ENCODE measurements at places on chromosomes 3 and 15.

- DNase-seq: no peak
These were observed 2.7 kb downstream of the EOMES start for GRCh38 chr3:27719314-27720003.

DNA sequence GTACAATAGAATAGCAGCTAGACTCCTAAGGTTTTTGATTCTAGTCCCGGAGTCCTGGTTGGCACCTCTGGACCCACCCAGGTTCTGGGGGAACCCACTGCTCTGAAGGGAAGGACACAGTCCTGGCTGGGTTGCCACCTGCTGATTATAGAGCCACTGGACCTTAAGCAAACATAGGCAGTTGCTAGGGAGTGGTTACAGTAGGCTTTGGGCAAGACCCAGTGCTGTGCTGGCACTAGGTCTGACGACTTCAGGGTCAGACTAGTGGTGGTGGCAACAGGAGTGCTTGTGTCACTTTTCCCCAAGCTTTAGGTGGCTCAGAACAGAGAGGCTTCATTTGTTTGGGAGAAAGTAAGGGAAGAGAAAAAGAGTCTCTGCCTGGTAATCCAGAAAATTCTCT lies 109.8 kb upstream of the C3orf80 start:
- DNase-seq: no peak

DNA sequence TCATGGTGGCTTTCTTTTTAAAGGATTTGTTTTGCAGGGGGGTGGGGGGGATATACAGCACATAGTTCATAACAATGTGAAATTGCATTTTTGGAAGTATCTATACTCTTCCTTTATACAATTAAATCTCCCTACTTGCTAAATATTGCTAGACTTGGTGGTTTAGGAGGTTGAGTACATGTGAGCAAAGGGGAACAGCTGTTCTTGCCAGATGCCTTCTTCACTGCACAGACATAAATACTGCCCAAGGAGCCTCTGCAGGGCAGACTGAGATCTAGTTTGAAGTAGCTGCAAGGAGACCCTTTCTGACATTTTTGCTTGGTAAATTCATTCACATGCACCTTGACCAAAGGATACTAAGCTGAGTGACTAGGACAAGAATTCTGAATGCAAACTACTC lies 228.6 kb upstream of the IL12A start:
- DNase-seq: no peak

GRCh38 chr3:45969116-45969515 lies 25.9 kb downstream of the CXCR6 start:
- DNase-seq: no peak

DNA sequence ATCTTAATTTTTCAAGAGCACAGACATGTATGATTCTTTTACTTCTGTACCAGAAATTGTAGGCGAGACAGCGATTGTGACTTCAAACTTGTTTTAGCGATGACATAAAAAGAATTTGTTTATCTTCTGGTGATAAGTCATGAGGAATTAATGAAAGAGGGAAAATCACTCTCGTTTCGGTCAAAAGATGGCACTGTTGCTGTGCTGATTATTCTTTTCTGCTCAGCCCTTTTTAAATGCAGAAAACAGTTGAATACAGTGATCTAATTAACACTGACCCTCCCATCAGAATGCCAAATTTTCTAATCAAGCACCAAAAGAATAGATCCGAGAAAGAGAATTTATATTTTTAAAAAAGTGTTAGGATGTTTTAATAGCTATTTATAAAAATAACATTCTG lies 52.6 kb downstream of the NSUN3 start:
- DNase-seq: no peak

Measured in head of caudate nucleus (tissue), 42 donors.